T-cell (primary cell): ENCODE measurements at places on chromosomes 4 and X.

DNA sequence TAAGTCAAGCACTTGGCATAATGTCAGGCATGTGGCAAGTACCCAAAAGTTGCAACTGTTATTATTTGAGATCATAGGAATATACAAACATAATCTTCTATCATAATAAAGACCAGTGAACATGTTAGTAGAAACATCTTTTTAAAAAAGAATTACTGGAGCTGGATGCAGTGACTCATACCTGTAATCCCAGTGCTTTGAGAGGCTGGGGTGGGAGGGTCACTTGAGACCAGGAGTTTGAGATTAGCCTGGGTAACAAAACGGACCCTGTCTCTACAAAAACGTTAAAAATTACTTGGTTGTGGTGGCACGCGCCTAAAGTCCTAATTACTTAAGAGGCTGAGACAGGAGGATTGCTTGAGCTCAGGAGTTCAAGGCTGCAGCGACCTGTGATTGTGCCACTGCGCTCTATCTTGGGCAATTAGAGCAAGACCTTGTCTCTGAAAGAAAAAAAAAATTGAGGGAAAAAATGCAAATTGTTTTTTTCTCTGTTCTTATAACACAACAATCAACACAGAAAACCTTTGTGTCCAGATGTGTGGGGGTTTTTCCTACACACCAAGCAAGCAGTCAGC lies 284.3 kb downstream of the ARHGAP10 start:
- no peak for DNase-seq

- no peak for DNase-seq
Measured at GRCh38 chr4:94160774-94161173, 46.9 kb upstream of the SMARCAD1 start.

- DNase-seq = no peak
Measured at GRCh38 chr4:3780347-3781171, 14.4 kb downstream of the ADRA2C start.

GRCh38 chr4:67697860-67698687 lies 2.9 kb downstream of the UBA6 start:
- DNase-seq = no peak

DNA sequence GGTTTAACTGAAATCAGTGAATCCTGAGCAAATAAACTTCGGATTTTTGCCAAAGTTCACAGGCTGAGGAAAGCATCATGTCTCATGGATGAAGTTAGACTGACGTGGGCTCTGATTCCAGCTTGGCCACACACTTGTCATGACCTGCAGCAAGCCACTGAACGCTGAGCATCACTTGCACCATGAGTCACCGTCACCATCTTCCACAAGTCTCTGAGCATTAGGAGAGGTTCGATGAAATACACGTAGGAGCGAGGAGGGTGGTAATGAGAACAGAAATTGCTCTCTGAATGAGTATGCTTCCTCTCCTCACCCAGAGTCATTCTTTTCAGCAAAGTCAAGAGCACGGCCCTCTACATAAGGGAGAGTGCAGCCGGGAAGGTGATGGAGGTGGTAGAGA lies 3.8 kb upstream of the TRIML2 start:
- DNase-seq = no peak

DNA sequence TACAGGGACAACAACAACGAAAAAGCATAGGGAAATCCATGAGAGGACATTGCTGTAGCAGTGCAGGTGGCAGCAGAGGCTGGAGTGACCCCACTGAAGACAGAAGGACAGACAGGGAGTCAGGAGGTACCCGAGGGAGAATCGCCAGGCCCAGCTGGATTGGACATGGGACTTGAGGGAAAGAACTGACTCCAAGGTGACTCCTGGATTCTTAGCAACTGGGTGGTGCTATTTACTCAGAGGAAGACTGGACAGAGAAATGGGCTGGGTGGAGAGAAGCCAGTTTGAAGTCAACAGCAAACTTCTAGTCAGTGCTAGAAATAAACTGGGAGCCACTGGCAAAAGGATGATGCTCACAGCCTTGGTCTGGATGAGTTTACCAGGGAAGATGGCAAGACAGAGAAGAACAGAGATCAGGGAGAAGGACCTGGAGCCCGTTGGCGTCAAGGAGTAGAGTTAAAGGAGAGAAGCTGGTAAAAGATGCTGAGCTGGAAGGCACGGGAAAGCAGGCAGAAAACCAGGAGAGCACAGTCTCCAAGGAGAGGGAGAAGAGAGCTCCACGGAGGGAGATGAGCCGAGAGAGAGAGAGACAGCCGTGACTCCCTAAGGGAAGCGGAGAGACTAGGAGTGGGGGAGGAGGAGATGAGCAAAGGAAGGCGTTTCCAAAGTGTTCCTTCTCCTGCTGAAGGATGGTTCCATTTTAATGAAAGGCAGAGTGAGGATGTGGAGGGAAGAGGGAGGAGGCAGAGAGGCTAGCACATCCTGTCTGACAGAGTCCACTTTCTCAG lies 119.4 kb downstream of the AFAP1 start:
- no peak for DNase-seq
